ENCODE measurements at places on chromosomes 12 and 14.
A peak's percentile ranks its signal among the peaks of the same experiment; 100 is the strongest.

DNA sequence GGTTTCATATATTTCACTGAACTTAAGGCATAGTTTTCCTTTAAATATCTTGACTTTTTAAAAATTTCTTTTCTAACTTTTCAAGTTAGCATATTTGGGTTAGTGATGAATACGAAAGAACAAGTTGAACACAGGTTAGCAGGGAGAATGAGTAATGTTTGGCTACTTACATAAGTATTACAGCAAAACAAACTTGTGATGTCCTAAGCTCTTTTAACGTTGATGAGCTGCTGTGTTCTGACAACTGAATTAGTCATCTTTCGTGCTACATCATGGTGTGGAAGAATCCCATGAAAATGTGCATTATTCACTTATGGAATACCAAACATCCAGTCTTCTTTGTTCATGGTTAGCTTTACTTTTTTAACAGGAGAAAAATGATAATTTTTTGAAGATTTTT lies 36.3 kb upstream of the PDZRN4 start:
- no peak for DNase-seq

DNA sequence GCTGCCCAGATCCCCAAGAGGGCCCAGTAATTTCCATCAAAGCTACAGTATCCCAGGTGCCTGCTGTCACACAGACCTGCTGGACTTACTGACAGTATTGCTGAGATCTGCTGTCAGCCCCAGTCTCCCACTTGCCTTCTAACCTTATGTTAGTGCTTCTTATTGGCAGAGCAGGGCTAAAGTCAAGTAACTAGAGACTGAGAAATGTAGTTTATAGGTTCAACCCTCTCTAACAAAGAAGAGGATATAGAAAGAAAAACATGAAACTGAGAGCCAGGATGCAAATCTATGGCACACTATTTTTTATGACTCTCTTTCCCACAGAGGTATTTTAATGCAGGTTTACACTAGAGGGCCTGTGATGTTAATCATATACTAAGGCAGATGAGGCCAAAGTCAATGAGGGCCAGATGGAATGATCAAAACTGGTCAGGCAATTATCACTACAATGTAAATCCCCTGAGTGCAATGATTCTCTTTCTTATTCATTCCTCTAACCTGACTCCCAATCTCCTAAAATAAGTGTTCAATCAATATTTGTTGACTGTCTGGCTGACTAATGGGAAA lies 781.9 kb downstream of the VRK1 start:
- DNase-seq, result no peak

- DNase-seq, result no peak
Observed at GRCh38 chr12:42213023-42213422, 25.0 kb downstream of the YAF2 start.

DNA sequence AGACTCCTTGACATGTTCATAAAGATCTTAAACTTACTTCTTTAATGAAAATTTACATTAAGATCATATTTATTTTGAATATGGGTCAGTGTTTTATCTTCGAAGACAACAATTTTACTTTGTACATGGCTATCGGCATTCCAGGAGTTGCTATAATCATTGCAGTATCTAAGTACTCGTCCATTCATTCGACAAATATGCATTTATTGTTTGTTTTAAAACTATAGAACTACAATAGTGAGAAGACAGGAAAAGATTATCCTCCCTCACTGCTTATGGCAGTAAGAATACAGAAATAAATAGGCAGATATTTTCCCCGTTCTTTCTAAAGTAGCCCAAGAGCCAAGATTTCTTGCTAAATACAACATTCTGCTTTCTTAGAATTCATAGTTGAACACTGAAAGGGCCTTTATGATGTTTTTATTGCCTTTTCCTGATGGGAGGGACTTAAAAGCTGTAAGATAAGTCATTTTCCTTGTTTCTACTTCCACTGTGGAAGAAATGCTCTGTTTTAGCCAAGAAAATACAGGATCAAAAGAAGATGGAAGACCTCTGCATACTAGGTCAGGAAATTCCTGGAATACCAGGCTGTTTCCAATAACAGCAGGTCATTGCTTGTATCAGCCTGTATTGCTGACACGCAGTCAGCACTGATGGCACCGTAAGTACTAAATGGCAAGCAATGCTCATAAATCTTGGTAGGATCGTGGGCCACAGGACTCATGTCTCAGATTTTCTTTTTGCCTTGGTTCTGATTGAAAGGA lies 521.0 kb upstream of the ATP2B1 start:
- DNase-seq, result no peak

GRCh38 chr14:65222440-65222858 lies 120.1 kb upstream of the MAX start:
- DNase-seq, result no peak

GRCh38 chr14:60266021-60266937 lies 17.3 kb downstream of the PPM1A start:
- peak; percentile 43 for DNase-seq

DNA sequence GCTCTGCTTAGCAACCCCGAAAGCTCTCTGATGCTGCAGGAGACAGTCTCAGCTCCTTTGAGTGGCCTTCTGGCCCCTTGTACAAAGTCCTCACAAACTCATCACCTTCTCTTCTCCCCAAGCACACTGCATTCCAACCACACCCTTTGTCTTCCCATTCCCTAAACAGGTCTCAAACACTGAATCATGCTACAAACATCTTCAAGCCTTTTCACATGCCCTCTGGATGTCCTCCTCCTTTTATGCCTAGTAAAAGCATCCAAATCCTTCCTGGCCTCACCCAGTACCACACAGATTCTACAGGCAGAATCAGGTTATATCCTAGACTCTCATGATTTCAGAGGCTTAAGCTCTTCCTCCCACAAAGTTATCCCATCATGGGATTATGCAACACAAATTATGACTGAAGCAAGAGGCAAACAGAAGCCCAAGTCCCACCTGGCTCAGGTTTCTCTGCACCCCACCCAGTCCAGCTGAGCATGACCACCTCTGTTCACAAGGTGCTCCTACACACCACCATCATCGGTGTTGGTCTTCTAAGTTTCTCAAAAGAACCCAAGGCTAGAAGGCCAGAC lies 61.4 kb upstream of the PCED1B start:
- DNase-seq, result no peak

GRCh38 chr12:47885012-47885501 lies 19.7 kb downstream of the VDR start:
- no peak for DNase-seq

GRCh38 chr14:68219407-68219806 lies 399.8 kb downstream of the RAD51B start:
- no peak for DNase-seq

- no peak for DNase-seq
Observed at GRCh38 chr12:66768293-66768692, 89.4 kb upstream of the GRIP1 start.

DNA sequence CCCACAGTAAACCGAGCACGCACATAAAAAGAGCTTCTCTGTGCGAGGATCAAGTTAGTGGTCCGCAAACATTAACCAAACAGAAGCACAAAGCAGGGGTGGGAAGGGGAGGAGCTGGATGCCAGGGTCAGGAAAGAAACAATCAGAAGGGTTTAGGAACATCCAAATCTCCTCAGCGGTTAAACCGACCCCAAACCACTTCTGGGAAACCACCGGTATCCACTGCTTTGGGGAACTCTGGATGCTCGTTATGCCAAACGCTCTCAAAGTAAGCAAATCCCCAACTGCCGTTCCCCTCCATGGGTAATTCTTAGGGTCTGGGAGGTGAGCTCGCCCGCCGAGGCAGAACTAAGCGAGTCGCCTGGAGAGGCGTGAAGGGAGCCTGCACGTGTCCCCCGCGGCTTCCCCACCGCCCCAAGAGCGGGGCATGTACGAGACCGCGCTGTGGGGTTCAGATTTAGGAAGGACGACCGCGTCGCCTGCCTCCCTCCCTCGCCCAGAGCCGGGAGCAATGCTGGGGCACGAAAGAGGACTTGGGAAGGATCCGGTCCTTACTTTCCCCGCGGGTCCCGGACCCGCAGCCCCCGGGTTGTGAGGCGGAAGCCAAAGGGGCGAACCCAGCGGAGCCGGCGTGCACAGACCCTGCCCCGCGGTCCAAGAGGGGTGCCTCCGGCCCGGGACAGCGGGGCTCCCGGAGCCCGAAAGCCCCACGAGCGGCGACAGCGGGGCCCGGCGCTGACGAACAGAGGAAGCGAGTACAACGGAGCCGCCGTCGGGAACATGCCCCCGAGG lies 711 bp downstream of the SBNO1 start:
- no peak for DNase-seq

- DNase-seq, result no peak
Observed at GRCh38 chr14:104519721-104520120, 59.8 kb upstream of the C14orf180 start.

DNA sequence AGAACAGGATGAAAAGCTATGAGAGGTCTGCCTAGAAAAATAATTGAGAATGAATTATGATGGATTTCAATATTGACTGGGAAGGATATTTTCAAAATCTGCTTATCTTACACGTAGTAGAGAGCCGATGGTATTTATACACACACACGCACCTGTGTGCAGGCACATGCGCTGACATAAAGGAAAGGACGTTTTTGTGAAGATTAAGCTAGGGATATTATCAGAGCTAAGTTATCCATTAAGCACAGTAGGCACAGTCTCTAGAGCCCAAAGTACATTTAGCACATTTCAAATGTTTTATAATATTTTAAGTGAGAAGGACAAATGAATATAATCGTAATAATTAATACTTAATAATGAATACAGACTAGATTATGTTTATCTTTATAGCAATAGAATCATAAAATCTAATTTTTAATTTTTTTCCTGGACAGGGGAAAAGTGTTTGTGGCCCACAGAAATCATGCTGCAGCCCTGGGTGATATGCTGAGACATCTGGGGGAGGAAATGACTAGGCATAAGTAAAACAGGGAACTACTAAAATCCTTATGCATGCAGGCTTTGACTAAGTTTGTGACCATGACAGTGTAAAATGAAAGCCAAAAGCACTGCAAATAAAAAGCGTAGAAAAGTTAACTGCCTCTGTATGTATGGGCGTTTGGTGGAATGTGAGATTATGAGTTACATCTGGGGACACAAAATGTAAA lies 146.1 kb downstream of the KITLG start:
- DNase-seq, result peak; percentile 74

DNA sequence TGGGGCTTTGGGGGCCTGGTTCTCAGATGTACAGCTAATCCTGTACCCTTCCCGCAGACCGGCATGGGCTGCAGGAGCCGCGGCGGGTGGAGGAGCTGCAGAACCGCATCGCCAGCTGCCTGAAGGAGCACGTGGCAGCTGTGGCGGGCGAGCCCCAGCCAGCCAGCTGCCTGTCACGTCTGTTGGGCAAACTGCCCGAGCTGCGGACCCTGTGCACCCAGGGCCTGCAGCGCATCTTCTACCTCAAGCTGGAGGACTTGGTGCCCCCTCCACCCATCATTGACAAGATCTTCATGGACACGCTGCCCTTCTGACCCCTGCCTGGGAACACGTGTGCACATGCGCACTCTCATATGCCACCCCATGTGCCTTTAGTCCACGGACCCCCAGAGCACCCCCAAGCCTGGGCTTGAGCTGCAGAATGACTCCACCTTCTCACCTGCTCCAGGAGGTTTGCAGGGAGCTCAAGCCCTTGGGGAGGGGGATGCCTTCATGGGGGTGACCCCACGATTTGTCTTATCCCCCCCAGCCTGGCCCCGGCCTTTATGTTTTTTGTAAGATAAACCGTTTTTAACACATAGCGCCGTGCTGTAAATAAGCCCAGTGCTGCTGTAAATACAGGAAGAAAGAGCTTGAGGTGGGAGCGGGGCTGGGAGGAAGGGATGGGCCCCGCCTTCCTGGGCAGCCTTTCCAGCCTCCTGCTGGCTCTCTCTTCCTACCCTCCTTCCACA lies 7.6 kb downstream of the NR4A1 start:
- DNase-seq, result no peak

- DNase-seq, result no peak
Observed at GRCh38 chr12:105433804-105434203, 103.3 kb downstream of the C12orf75 start.

DNA sequence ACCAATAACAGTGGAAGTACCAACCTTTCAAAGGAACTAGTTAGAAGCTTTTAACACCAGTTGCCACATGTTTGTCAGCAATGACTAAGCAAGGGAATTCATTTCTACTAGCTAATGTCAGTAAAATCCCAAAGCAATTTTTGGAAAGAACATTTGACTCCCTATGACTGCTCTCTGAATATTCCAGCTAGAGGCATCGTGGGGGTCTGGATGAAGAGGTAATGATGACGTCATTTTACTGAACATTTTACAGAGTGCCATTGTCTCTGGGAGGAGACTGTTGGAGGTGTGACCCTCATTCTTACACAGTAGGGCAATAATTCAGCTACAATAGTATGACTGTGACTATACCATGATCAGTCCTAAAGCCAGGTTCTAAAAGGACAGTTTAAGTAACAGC lies 204.8 kb downstream of the ITPR2 start:
- DNase-seq, result no peak

DNA sequence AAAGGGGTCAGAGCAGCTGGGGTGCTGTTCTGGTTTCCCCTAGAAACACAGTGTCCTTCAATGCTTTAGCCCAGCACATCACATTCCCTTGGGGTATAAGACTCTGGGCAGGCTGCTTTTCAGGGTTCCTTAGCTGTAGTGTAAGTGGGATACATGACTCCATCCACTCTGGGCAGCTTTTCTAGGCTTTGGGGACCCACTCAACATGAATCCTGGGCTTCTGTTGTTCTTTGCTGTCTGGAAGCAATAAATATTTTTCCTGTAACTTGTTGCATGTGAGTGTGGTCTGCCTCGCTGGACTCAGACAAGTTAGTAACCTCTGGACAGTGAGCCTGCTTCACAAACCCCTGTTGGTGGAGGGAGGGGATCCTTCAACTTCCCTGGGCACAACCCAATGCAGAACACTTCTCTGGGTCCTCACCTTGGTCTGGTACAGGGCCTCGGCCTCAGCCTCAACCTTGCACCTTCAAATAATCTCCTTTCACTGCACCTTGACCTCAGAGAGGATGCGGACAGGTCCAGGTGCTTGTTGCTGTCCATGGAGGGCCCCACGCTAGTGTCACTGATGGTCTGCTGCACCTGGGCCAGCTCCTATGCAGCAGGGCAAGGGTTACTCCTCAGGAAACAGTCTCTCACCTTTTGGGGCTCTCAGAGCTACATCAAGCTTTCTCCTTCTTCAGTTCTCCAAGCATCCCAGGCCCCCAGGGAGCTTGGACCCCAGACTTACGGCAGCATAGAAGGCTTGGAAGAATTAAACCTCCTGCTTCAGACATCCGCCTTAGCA lies 13.5 kb upstream of the KRT73 start:
- DNase-seq, result no peak

DNA sequence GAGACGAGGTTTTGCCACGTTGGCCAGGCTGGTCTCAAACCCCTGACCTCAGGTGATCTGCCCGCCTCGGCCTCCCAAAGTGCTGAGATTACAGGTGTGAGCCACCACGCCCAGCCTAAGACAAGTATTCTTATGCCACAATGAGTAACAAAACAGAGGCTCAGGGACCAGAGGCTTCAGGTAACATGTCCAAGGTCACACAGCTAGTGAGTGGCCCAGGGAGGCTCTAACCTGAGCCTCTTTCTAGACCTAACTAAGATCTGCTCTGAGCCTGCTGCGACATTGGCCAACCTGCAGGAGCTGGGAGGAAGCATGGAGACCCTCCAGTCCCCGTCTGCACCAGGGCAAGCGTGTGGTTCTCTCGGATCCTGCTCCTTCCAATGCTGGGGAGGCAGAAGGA lies 77.9 kb downstream of the FOXN3 start:
- DNase-seq, result no peak
